ENCODE measurements at places on chromosomes 13 and 19.

DNA sequence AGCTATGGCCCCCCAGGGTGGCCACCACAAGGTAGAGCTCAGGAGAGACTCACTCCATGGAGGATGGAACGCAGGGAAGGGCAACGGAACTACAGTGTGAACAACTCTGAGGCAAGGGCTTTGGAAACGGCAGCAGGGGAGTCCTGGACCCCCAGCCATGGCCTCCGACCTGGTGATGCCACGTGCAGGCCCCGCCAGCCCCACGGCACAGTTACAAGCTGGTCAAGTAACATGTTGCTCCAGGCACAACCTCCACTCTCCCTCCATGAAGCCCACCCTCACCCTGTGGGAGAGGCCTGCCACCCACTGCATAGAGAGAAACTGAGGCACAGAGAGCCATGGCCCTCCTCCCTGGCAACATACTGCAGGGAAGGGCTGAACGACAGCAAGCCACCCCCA is 9.1 kb upstream of the CERS1 start:
- DNase-seq, result no peak

GRCh38 chr13:99225078-99225477 is 24.4 kb downstream of the UBAC2 start:
- DNase-seq, result no peak

DNA sequence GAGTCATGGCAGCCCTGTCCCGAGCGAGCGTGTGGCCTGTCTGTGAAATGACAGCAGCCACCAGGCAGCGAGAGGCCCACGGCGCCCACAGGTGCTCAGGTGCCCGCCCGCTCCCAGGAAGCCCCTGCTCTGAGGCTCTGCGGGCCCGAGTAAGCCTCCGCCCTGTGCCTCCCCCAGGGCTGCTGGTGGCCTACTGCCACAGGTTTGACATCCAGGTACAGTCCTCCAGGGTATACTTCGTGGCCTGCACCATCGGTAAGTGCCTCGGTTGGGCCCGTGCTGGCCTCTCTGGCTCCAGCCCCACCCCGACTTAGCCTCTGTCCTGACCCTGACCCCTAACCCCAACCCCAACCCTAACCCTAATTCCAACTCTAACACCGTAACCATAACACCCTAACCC is 15.0 kb upstream of the TMPRSS9 start:
- no peak for DNase-seq

GRCh38 chr13:48493066-48493765 is 39.7 kb downstream of the RCBTB2 start:
- no peak for DNase-seq

GRCh38 chr13:112938680-112939079 is 30.3 kb upstream of the MCF2L start:
- DNase-seq, result no peak

DNA sequence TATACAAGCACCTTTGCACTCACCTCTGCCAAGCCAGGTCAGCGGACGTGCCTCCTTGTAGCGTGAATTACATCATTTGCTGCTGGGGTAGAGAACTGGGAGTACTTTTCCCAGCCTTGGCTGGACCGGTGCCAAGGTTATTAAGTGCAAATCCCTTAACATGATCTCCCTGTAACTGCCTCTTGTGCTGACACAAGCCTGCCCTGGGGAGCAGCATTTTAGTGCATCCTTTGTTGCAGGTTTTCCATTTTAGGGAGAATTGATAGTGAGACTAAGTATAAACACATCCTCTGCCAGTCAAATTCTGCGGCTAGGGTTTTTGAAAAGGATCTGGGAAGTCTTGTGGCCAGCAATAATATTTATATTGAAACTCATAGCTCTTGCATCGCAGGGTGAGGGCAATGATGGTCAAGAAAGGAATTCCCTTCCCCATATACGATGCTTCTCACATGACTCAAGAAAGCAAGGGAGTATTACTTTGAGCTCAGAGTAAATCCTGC is 32.7 kb upstream of the DCLK1 start:
- DNase-seq, result peak; percentile 33

DNA sequence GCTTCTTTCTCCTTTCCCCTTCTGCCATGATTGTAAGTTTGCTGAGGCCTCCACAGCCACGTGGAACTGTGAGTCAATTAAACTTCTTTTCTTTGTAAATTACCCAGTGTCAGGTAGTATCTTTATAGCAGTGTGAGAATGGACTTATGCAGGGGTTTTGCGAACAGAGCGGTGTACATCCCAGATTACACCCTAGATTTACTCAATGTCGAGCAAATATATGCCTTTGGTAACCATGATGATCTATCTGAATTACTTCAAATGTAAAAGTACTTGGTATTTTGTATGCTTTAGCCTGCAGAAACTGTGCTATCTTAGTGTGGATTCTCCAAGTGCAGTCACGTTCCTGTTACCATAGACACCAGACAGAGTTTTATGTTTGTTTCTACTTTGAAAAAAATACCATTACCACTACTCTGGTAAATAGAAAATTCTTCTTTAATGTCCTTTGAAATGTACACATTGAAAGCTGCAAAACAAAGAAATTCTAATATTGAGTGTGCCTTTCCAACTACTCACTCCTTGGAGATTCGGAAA is 510.4 kb upstream of the ARGLU1 start:
- DNase-seq, result no peak

DNA sequence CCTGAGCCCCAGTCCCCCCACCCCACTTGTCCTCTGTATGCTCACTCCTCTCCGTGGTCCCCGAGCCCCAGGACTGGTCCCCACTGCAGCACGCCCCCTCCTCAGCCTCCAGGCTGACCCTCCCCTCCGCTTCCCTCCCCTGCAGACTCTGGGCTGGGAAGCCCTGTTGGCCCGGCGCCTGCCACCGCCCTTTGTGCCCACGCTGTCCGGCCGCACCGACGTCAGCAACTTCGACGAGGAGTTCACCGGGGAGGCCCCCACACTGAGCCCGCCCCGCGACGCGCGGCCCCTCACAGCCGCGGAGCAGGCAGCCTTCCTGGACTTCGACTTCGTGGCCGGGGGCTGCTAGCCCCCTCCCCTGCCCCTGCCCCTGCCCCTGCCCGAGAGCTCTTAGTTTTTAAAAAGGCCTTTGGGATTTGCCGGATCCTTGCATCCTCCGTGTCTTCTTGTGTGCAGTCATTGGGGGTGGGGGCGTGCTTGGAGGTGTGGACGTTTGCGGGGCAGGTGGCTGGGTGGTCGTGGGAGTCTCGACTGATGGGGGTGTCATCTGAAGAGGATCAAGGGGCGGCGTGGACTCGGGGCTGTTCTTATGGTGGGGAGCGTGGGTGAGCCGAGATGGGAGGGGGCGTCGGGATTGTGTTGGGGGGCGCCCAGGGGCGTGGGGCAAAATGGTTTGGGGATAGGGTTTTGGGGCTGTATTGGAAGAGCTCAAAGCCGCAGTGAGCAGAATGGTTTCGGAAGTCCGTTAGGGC is 3.5 kb downstream of the PTGER1 start:
- DNase-seq, result no peak

DNA sequence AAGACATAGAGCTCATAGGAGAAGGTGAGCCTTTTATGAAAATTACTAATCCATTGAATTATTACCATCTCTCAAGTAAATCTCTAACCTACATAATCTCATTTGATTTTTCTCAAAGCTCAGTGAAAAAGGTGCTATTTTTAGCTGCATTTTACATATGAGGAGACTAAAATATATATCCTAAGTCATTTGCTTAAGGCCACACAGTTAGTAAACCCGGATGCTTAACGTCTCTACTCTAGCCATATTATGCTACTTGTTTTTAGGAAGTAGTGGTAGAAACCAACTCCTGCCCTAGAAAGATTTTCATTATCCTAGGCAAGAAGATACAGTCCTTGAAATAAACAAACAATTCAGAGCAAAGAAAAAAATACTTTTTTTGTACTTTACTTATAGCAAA is 108.9 kb downstream of the RBM26 start:
- DNase-seq, result no peak

DNA sequence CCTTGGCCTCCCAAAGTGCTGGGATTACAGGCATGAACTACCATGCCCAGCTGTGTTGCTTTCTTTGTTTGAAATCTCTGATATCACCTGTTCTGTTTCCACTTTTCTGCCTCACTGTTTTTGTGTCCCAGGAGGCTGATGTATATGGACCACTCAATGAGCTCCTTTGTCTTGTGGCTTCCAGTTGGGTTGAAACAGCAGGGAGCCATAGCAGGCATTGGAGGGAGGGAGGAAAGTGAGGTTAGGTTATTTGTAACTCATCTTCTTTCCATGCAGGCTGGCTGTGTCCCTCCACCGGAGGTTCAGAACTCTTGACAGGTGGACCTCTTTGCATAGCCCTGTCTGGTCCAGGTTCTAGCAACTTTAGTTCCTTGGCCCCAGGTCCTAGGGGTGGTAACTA is 6.1 kb upstream of the CYP4F22 start:
- DNase-seq, result no peak

GRCh38 chr13:37616131-37616530 is 17.6 kb upstream of the POSTN start:
- DNase-seq, result no peak

- DNase-seq, result no peak
Measured at GRCh38 chr19:40367577-40368434, 19.3 kb downstream of the PLD3 start.

DNA sequence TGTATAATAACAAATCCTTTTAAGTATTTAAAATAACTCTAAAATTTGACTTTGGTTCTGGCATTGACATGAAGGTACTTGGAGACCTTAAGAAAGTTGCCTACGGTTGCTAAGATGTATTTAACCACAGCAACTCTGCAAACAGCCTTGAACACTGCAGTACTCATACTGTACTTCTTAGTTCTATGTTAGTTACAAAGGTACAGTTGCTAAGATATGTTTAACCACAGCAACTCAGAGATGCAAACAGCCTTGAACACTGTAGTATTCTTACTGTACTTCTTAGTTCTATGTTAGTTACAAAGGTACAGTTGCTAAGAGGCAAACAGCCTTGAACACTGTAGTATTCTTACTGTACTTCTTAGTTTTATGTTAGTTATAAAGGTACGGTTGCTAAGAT is 268.3 kb upstream of the MIR17HG start:
- no peak for DNase-seq

DNA sequence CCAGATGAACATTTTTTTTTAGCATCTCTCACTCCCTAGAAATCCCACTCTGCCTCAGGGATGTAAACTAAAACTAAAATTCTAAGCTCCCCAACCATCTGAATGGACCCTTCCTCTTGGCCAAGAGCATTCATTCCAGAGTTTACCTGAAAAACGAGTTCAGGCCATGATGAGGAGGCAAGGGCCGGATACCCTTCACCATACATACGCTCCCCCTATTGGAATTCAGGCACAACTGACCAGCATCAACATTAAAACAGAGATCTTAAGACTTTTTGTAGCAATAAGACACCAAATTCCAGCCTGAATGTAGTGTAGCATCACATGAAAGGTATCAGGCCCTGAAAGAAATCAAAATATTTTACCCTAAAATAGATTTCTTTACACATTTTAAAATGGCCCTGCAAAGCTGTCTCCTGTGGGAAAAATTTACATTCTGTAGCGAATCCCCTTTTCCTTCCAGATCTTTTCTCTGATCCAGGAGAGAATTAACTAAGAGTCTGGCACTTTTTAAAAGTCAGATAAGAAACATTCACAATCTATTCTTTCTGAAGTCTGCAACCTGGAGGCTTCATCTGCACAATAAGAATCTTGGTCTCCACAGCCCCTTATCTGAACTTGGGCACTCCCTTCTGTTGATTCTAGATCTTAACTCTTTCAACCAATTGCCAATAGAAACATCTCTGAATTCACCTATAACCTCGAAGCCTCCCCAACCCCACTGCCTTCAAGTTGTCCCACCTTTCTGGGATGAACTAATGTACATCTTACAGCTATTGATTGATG is 888.5 kb downstream of the UQCRFS1 start:
- no peak for DNase-seq

DNA sequence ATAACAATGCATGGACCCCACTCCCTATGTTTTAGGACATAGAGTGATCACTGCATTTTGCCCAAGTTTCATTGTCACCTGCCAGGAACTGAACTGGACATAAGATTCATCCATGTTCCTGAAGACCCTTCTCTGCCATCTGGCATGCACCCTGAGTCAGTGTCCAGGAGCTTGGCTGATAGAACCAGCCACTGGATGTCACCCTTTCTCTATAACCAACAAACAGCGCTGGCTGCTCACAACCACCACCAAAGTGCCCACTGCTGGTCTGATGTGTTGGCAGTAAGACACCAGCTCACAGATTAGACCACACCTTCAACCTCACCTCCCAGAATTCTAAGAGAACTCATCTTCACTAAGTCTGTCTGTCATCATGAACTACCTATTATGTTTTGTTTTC is 333.4 kb downstream of the ITGBL1 start:
- DNase-seq, result peak; percentile 21

- no peak for DNase-seq
Measured at GRCh38 chr13:50285283-50285682, 270.0 kb downstream of the KCNRG start.

DNA sequence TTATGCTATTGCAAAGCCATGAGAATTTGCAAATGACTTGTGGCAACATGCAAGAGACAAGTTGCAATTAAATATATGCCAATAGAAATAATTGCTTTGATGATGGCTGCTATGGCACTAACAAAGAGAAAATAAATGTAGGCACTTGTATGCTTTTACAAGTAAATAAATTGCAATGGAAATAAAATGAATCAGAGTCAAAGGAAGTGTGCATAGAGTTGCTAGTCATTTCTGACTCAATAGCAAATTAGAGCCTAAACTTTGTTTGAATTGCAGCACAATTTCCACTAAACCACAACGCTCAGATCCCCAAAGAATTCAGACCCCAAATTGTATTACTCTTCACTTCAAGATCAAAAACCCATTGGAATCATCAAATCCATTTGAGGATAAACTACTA is 792.1 kb upstream of the ARGLU1 start:
- no peak for DNase-seq

GRCh38 chr13:79710376-79710775 is 229.4 kb downstream of the NDFIP2 start:
- no peak for DNase-seq

DNA sequence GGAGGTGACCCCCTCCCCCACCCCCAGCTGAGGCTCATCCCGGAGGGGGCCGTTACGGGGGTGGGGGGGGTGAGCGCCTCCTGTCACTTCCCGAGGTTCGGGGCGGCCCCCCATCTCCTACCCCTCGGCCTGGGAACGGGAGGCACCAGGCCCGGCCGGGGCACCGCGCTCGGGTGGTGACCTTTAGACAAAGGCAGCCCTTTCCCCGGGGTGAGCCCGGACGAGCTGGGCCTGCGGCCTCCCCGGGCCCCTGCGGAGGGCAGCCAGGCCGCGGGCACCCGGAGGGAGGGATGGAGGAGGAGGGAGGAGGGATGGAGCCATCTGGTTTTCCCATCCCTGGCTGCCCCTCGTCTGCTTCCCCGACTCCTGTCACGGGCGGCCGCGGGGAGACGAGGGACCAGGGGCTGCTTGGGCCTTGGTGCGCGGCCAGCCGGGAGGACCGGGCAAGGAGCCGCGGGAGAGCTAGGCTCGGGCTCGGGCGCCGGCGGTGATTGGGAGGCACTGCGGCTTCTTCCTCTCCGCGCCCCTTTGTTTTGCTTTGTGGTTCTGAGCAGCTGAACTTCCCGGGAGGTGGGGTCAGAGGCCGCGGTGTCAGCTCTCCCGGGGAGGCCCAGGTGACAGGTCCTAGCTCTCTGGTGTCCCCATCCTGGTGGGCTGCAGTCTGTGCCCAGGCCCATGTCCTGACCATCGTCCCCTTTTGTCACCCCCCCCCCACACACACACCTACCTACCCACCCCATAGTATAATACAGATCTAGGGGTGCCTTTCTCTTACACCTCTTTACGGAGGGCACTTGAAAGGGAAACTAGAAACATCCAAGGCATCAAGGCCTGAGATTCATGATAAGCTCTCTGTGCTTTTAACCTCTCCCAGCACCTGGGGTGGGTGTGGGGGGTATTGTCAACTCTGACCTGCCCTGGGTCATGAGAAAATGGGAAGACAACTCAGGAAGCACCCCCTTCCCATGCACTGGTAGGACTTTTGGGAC is 1.3 kb downstream of the BICRA start:
- DNase-seq, result no peak

- no peak for DNase-seq
Measured at GRCh38 chr19:16581971-16582343, 9.7 kb upstream of the SLC35E1 start.

All from NCI-H774 (cell line).